ENCODE measurements at places on chromosomes 3 and 15.

GRCh38 chr15:38864827-38865581 is 300.4 kb upstream of the RASGRP1 start:
- no peak overlapping the region for H3K4me3 ChIP-seq
- H3K36me3 ChIP-seq: no peaks in the 10 kb centered on the region
- H3K27ac ChIP-seq: no peak overlapping the region
- H3K27me3 ChIP-seq: no peaks in the 10 kb centered on the region

DNA sequence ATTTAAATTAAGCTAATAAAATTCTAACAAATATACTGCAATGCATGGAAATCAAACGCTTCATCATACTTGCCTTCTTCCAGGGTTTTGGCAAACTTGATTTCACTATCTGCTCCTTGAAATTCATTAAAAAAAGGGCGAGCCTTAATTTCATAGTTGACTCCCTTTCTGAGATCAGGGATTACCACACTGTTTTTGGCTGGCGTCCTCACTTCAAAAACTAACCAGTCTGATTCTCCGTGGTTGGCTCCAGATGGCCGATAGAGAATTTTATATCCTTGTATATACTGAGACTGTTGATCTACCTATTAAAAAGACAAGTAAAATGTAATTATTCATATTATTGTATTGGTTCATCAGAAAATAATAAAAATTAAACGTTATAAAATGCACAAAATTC is 1106.8 kb downstream of the ROBO1 start:
- no peak overlapping the region for H3K4me3 ChIP-seq
- H3K36me3 ChIP-seq: no peaks in the 10 kb centered on the region
- no peaks in the 10 kb centered on the region for H3K4me1 ChIP-seq

DNA sequence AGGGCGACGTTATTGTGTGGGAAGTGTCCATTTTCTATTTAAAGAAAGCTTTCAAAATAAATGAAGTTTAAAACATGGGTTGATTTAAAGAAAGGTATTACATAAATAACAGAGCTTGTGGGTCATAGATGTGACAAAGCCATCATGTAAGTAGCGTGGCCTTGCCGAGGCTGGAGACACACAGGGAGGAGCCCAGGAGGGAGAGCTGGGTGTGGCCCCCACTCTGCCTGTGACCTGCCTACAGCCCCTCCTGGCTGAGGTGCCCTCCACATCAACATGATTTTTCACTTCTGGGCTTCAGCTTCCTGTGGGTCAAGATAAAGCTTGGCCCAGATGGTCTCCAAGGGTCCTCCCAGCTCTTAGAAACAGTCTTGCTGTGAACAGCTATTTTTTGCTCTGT is 12.5 kb upstream of the MGLL start:
- no peak for DNase-seq
- H3K4me3 ChIP-seq: no peak overlapping the region
- H3K36me3 ChIP-seq: no peaks in the 10 kb centered on the region
- H3K27me3 ChIP-seq: no peaks in the 10 kb centered on the region

- H3K36me3 ChIP-seq: no peaks in the 10 kb centered on the region
- H3K4me3 ChIP-seq: no peak overlapping the region
- no peak for DNase-seq
- no peaks in the 10 kb centered on the region for H3K27me3 ChIP-seq
- H3K4me1 ChIP-seq: no peaks in the 10 kb centered on the region
Observed at GRCh38 chr3:100888881-100889280, 104.3 kb downstream of the ABI3BP start.

DNA sequence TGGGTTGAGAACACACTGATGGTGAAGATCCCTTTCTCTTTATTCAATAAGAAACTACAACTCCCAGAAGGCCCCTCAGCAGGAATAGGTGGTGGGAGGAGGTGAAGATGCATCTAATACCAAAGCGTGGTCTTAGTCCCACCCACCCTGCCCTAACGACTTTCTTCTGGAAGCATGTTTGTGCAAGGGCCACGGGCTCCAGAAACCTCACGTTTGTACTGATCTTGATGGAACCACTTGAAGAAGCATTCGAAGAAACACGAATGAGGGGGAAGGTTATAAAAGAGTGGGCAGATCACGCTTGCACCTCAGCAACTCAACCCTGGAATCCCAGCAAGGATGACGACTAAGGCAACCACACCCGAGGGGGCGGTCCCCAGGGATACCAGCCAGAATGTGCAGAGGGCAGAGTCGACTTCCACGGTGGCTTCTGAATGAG is 10.6 kb upstream of the SLC25A36 start:
- peaks cover 13% of the 10 kb centered on the region for H3K27me3 ChIP-seq
- H3K4me1 ChIP-seq: no peaks in the 10 kb centered on the region
- no peak overlapping the region for H3K4me3 ChIP-seq
- DNase-seq: no peak
- H3K27ac ChIP-seq: no peak overlapping the region

DNA sequence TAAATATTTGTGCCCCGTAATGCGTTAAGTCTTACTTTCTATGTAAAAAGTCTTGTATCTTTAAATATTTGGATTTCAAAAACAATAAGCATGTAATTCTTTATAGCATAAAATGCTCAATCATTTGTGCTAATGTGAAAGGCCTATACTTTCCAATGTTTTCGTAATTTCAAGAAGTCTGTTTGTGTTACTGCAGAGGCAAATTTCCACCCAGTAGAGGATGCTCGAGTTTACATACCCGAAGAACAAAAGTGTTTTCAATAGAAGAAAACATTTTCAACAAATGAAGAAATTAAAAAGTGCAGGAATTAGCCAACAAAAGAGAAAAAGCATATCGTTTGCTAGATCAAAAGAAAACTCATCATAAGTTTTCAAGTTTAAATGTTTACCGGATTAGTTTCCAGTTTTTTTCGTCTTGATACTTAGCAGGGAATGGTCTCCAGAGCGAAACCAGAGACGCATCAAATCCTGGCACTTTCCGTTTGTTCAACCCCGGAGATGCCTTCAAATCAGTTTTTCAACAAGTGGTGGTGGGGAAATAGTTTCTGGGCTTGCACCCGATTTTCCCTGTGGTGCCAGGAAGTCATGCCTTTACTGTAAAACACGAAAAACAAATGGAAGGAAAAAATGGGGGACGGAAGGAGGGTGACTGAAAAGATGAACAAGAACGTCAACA is 1.0 kb downstream of the CGGBP1 start:
- H3K27ac ChIP-seq: peak overlapping the region; percentile 99
- no peaks in the 10 kb centered on the region for H3K36me3 ChIP-seq
- DNase-seq: no peak
- peak overlapping the region; percentile 90 for H3K4me3 ChIP-seq

- no peaks in the 10 kb centered on the region for H3K27me3 ChIP-seq
- H3K4me3 ChIP-seq: no peak overlapping the region
- H3K4me1 ChIP-seq: peaks cover 18% of the 10 kb centered on the region
Observed at GRCh38 chr15:49038382-49038781, 7.9 kb downstream of the SECISBP2L start.

DNA sequence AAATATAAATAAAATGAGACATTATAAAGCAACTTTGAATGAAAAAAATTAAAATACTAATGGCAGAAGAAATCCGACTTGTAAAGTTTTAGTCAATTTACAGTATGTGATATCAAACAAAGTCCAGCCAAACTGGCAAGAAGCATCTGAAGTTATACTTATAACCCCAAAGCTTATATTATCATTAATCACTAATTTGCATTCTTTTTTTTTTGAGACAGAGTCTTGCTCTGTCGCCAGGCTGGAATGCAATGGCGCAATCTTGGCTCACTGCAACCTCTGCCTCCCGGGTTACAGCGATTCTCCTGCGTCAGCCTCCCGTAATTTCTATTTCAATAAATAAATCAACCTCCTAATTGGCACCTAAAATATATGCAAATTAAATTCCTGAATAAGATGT is 80.1 kb downstream of the AQR start:
- H3K27ac ChIP-seq: no peak overlapping the region
- DNase-seq: no peak
- no peaks in the 10 kb centered on the region for H3K27me3 ChIP-seq

GRCh38 chr3:38114052-38114874 is 22.7 kb downstream of the ACAA1 start:
- H3K36me3 ChIP-seq: peaks cover 5% of the 10 kb centered on the region
- H3K27ac ChIP-seq: no peak overlapping the region
- H3K27me3 ChIP-seq: no peaks in the 10 kb centered on the region
- no peak overlapping the region for H3K4me3 ChIP-seq
- H3K4me1 ChIP-seq: peaks cover 15% of the 10 kb centered on the region
- no peak for DNase-seq

- no peaks in the 10 kb centered on the region for H3K27me3 ChIP-seq
- no peak overlapping the region for H3K27ac ChIP-seq
- no peak for DNase-seq
- H3K4me3 ChIP-seq: no peak overlapping the region
- H3K36me3 ChIP-seq: peaks cover 4% of the 10 kb centered on the region
Observed at GRCh38 chr15:64969401-64969800, 20.3 kb downstream of the SPG21 start.

DNA sequence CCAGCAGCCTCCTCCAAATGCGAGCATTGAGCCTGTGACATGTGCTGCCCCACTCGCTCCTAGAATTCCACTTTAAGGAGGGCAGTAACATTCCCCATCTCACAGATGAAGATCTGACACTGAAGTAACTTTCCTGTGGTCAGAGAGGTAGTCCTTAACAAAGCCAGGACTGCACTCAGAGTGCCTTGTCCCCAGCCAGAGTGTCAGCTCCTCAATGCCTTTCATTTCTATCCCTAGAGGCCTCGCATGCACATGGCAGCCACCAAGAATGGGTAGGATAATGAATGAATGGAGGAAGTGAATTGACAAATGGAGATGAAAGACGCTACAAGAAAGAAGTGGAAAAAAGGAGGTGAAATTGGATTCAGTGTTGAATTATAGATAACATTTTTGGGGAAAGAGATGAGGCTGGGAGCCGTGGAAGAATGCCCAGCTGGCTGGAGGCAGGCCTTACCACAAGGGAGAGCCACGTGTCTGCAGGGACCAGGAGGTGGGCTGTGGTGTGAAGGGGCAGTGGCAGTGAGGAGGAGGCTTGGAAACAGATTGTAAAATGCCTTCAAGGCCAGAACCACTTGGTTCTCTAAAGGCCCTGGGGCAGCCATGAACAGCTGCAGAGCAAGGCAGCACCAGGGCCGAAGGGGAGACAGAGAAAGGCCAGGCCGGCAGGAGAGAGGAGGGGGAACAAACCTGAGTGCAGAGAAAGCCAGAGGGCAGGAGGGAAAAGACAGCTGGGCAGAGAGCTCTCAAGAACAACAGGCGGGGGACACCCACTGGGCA is 10.4 kb downstream of the CFAP92 start:
- no peaks in the 10 kb centered on the region for H3K36me3 ChIP-seq
- no peaks in the 10 kb centered on the region for H3K27me3 ChIP-seq

- no peak for DNase-seq
- peaks cover 26% of the 10 kb centered on the region for H3K4me1 ChIP-seq
- H3K4me3 ChIP-seq: no peak overlapping the region
- H3K27me3 ChIP-seq: peaks cover 14% of the 10 kb centered on the region
- no peak overlapping the region for H3K27ac ChIP-seq
Observed at GRCh38 chr3:48431224-48432029, 1.5 kb upstream of the PLXNB1 start.

- no peak overlapping the region for H3K4me3 ChIP-seq
- no peaks in the 10 kb centered on the region for H3K4me1 ChIP-seq
- no peak overlapping the region for H3K27ac ChIP-seq
- peaks cover 17% of the 10 kb centered on the region for H3K27me3 ChIP-seq
- peak; percentile 39 for DNase-seq
Observed at GRCh38 chr15:23866832-23867231, 179.7 kb upstream of the NDN start.

DNA sequence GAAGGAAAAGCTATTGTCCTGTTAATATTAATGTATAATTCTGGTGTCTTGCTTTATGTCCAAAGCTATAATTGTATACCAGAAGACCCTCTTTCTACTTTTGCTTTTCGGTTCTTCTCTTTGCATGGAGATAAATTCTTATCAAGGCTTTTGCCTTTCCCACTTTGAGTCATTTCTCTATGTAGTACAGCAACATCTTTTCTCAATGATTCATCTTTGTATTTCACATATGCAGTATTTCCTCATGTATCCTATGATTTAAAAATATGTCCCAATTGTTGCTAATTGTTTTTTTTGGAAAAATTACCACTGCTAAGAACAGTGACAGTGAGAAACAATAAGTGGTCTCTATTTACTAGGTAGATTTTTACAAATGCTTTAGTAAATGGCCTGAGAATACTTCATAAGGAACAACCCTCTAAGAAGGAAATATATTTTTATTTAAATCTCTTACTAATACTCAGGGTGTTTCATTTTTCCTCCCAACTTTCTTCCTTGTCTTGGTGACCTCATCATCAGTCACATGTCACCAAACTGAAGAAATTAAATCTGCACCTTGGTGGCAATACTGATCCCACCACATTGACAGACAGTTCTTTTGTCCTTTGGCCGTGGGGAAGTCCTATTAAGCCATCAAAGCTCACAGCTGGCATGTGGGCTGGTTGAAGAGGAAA is 290.6 kb downstream of the SATB1 start:
- no peak overlapping the region for H3K4me3 ChIP-seq
- H3K27ac ChIP-seq: no peak overlapping the region
- H3K4me1 ChIP-seq: no peaks in the 10 kb centered on the region
- H3K36me3 ChIP-seq: no peaks in the 10 kb centered on the region

GRCh38 chr15:76108021-76108723 is 48.4 kb downstream of the TMEM266 start:
- no peaks in the 10 kb centered on the region for H3K36me3 ChIP-seq
- H3K27me3 ChIP-seq: no peaks in the 10 kb centered on the region
- no peaks in the 10 kb centered on the region for H3K4me1 ChIP-seq
- no peak for DNase-seq
- H3K4me3 ChIP-seq: no peak overlapping the region

DNA sequence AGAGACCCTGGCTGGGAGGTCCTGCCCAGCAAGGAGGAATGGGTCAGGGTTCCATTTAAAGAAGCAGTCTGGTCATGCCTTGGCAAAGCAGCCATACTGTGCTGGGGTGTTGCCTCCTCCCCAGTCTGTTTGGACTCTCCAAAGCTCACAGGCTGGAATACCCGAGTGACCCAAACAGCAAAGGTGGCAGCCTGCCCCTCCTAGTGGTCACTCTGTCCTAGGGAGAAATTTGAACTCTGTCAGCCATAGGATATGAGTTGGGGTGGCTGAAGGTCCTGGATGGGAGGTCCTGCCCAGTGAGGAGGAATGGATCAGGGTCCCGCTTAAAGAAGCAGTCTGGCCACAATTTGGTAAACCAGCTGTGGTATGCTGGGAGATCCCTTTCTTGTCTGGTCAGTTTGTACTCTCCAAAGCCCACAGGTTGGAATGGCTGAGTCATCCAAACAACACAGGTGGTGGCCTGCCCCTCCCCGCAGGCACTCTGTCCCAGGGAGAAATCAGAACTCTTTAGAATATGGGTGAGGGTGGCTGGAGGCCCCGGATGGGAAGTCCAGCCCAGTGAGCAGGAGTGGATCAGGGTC is 45.0 kb downstream of the CCR1 start:
- H3K36me3 ChIP-seq: no peaks in the 10 kb centered on the region
- DNase-seq: no peak
- peaks cover 7% of the 10 kb centered on the region for H3K4me1 ChIP-seq

DNA sequence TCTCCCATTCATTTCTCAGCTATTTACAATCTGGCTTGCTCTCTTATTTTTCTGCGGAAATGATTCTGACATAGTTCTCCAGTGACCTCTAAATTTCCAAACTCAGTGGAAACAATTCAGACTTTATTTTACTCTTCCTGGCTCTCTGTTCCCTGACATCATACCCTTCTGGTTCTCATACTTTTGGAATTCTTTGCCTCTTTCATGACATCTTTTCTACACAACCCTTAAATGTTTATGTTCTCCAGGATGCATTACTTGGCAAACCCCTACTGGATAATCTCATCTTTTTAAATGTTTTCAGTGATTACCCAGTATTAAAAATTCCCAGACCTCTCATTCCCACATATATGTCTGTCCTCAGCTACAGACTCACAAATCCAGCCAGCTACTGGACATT is 23.9 kb upstream of the PLSCR4 start:
- no peaks in the 10 kb centered on the region for H3K27me3 ChIP-seq
- DNase-seq: no peak
- no peaks in the 10 kb centered on the region for H3K4me1 ChIP-seq
- no peak overlapping the region for H3K4me3 ChIP-seq
